ENCODE measurements at places on chromosomes 3 and 15.

DNA sequence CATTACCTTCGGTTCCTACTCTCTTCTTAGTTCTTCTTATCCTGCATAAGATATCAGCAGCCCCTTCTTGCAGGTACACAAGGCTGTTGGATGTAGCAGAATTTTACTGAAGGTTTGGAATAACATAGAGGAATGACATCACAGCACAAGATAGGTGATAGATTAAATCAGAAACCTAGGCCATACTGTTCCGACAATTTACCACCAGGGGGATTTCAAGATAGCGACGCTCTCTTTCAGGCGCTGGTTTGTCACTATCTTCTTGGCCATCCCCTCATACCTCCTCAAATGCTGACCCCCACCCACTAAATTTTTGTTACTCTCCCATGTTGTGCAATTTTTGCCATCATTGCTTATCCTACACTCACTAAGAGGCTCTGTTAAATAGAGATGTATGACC is 3.5 kb downstream of the SIDT1 start:
- no peak for DNase-seq

DNA sequence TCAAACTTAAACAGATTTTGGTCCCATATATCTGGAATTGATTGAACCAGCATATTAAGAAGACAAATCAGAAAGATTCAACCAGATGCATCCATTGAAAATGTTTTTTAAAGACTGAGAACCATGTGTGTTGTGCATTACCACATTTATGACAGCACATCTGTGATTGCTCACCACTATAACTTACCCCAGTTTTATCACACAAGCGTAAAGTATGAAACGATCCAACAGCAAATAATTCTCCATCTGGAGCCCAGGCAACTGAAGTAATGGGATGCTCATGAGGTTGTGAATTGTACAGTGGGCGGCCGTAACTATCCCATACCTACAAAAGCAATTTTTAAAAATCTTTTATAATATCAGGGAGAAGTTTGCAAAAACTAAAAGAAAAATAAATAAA is 43.2 kb downstream of the IFT80 start:
- no peak for DNase-seq

DNA sequence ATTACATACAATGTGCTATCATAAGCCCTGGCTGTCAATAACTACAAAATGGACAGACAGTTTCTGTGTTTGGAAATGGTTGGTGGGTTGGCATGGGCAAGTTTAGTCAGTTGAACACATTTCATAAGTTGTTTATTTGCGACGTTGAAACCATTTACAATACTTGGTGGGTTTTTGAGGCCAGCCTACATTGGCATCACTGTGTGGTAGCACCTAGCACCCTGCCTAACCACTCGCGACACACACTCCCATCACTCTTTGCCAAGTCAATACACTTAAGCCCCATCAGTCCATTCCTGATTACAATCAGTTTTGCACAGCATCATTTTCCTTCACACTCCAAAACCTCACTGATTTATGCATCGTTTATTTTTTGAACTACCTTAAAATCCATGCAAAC is 13.8 kb downstream of the PROK2 start:
- no peak for DNase-seq

DNA sequence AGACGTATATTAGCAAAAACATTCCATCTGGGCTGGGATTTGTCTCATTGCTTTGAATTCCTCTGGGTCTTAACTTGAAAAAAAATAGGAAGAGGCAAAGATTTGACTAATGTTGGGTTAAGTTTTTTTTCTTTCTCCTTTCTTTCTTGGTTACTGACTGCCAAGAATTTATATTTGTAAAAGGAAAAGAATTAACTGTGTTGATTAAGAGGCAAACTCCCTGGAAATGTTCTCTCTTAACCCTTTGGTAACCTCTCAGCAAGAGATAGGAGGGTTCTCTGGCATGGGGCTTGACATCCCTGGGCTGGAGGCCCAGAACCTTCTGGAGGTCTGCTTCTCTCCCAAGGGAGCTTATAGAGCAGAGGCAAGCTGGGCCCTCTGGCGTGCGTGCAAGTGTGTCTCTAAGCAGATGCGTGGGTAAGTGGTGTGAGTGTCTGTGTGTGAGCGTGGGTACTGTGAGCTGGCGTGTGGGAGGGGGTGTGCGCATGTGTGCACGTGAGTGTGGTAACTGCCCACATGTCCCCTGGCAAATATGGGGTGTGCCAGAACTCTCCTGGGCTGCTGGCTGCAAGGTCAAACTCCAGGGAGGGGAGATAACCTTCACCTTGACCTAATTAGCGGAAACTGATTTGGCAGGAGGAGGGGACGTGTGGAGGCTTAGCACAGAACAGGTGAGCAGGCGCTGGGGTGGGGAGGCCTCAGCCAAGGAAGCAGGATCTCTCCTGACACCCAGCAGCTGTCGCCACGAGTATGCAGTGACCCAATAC is 49.4 kb upstream of the MAGEF1 start:
- DNase-seq: no peak

- no peak for DNase-seq
Measured at GRCh38 chr15:90360746-90361145, 8.7 kb downstream of the ZNF774 start.

GRCh38 chr15:68794863-68795262 is 25.8 kb downstream of the ANP32A start:
- no peak for DNase-seq

- DNase-seq: no peak
Measured at GRCh38 chr3:120302361-120302760, 17.3 kb upstream of the GPR156 start.

DNA sequence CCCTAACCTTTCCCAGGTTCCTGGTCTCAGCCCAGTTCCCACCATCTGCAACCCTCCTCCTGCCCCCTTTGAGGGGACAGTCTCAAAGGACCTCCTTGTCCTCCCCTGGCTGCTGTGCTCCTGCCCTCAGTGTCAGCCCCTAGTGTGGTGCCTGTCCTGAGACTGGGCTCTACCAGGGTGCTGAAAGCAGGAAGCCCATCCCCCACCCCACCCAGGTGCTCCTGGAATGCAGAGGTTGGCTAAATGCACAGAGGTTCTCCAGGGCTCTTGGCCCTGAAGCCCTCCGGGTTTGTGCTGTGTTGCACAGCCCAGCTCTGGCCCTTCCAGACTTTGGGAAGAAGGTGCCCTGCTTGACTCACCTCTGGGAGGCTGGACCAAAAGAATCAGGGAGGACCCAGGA is 21.8 kb downstream of the C3orf18 start:
- DNase-seq: no peak

DNA sequence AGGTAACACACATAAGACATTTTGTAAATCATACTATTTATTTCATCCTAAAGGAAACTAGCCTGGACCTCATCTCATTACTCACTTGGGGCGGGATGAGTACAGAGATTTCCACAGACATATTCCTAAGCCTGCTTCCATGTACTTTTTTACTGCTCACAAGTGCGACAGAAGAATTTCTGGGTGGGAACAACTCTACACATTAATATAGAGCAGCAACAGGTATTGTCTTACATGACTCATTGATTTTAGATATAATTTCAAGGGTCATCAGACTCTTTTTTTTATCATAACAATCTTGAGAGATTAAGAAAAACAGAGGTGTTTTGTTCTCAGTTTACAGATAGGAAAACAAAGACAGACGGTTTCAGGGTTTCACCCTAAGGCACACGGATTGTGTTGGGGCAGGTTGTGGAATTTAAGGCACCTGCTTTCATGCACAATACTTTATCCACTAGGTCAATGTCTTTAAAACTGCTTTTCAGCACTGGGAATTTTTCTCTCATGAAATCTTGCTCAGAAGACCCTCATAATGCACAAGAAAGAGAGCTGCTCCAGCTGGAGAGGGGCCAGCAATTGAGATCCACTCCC is 186.7 kb upstream of the CDIN1 start:
- DNase-seq: no peak

GRCh38 chr15:96887730-96888129 is 557.2 kb downstream of the NR2F2 start:
- DNase-seq: no peak

- no peak for DNase-seq
Measured at GRCh38 chr3:30002797-30003196, 603.6 kb upstream of the TGFBR2 start.

GRCh38 chr3:126372413-126373145 is 15.4 kb upstream of the KLF15 start:
- no peak for DNase-seq

DNA sequence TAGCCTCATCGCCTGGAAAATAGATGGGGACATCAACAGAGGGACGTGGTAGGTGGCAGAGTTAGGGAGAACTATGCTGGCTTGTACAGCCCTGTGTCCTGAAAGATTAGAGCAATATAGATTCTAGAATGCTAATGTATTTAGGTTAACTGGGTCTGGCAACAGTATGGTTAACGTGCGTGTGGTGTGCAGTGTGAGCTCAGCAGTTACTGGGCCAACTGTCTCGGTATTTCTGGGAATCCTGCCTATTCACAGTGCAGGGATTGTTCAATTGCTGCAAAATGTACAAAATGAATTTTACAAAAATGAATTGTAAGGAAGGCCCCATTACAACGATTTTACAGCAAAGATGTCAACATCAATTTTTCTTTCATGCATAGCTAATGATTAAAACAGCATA is 20.6 kb downstream of the MEIS2 start:
- no peak for DNase-seq

DNA sequence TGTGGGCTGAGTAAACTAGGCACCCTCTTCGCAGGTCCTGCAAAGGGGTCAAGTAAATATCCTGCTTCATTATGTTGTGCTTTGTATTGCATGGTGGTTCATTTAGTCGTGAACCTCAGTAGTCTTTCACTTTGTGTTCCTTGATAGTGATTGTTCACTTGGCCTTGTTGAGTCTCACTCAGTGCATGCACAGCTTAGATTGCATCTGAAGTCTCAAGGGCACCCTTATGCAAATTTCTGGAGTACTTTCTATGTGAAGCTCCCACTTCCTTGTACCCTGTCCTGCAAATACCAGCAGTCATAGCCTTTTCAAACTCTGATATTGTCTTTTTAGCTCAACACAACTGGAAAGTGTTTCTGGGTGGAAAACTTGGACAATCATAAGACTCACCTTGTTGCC is 519.2 kb downstream of the NAALADL2 start:
- no peak for DNase-seq

- DNase-seq: no peak
Measured at GRCh38 chr15:88627463-88627862, 6.3 kb downstream of the AEN start.

GRCh38 chr3:174758943-174759342 is 100.2 kb upstream of the NAALADL2 start:
- DNase-seq: no peak

- no peak for DNase-seq
Measured at GRCh38 chr3:138947495-138948121, 591 bp downstream of the FOXL2NB start.

- DNase-seq: no peak
Measured at GRCh38 chr3:151062611-151063010, 22.9 kb upstream of the MED12L start.

DNA sequence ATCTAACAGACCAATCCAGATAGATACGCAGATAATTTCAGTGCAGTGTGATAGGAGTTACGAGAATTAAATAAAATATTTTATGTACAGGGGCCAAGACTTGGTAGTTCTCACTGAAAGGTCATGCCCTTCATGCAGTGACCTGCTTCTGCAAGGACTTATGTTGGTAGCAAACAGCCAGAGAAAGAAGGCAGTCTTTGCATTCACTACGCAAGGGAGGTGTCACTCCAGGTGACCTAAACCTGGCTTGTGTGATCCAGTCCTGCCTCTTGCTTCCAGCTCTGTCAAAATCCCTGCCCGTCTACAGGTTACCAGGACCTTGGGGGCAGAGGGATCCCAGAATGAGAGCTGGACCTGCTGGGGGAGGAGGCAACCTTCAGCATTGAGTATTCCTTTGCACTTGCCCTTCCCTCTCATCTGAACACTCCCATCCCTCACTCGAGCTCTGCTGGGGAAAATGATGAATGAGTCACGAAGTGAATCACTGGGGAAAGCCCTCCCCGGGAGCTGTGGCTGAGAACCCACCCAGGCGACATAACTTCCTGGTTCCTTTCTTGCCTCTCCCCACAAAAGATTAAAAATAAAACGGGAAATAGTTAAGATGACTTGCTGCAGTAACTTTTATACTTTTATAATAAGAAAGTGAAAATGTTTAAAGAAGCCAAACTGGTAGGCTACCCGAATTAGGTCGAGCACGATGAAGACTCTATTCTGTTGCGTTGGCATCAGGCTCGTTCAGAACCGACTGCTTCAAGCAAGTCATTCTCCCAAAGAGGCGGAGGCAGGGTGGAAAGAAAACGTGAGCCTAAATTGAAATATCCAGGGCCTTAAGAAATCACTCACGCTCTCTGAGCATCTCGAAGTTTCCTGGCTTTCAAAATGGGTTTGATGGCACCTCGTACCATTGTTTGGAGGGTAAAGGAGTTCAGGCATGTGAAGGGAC is 216.1 kb downstream of the SLCO3A1 start:
- DNase-seq: no peak

DNA sequence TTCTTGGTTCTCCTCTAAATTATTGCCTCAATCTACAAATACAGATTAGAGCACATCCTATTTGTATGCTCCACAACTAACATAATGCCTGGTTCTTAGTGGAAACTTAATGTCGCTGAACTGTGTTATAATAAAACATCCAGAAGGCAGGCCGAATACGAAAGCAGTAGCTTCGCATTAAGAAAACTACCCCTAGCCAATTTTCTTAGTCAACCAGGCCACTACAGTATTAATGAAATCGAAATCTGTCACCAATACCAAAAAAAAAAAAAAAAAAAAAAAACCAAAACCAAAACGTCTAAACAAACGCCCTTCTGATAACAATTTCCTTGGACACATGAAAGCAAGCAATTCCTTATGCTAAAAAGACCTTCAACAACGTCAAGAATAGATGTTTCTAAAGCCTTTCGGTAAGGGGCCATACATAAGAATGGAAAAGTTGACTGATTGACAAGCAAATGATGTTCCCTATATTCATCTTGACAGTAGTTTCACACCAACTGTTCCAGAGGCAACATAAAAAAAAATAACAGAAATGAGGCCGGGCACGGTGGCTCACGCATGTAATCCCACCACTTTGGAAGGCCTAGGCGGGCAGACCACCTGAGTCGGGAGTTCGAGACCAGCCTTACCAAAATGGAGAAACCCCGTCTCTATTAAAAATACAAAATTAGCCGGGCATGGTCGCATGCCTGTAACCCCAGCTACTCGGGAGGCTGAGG is 1.3 kb downstream of the DENND6A start:
- no peak for DNase-seq

DNA sequence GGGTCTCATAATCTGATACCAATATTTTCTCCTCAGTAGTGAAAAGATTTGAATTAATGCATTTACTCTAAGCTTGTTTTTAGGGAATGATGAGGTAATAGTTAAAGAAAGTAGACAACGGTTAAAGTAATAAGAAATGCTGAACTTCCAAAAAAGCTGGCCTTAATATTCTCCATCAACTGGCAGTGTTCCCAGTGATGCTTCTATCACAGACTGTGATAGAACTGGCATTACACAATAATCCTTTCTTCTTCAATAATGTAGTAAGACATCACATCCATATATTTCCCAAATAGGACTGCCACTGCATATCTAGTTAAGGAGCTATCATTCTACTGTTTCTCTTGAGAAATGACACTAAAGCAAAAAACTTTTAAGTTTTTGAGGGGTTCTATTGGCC is 188.7 kb downstream of the IL5RA start:
- DNase-seq: no peak

- no peak for DNase-seq
Measured at GRCh38 chr3:110323349-110323748, 748.3 kb upstream of the NECTIN3 start.

- no peak for DNase-seq
Measured at GRCh38 chr15:48393645-48394506, 62.6 kb downstream of the DUT start.

- no peak for DNase-seq
Measured at GRCh38 chr3:189363590-189364255, 192.0 kb downstream of the TPRG1 start.

GRCh38 chr15:43220991-43221403 is at the start of gene EPB42:
Gene EPB42 (minus strand): TSS chr15:43221018. CDS start chr15:43220825, 193 bp downstream.
- DNase-seq: no peak

- DNase-seq: no peak
Measured at GRCh38 chr3:16103472-16103871, 71.0 kb upstream of the GALNT15 start.

Data from iPS DF 6.9 (cell line).